Hippocampal formation (tissue), 2 donors: ENCODE measurements at places on chromosomes 11 and 22.

- no peak for DNase-seq
These were observed 17.5 kb downstream of the PDGFD start for GRCh38 chr11:104146421-104146820.

GRCh38 chr22:46293577-46294260, 3.0 kb upstream of the GTSE1 start:
- DNase-seq = peak; percentile 22

DNA sequence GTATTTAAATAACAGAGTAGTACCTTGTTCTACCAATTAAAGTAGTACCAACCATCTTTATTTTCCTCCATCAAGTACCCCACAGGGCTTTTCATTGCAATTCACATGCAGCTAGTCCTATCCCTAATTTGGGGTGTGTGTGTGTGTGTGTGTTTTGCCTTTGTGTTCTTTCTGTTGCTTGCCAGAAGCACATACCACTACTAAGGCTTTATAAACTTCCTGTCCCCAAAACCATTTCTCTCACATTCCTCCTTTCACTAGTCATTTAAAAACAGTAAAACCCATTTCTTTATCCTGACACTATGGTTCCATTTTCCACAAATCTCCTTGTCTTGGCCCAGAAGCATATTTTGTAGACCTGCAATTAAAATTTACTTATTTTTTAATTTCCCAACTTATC, 54.6 kb downstream of the SLC36A4 start:
- no peak for DNase-seq

- DNase-seq = peak; percentile 14
These were observed 27.6 kb downstream of the ART5 start for GRCh38 chr11:3613998-3614741.

GRCh38 chr11:111098091-111098490, 147.4 kb upstream of the POU2AF2 start:
- DNase-seq = no peak

DNA sequence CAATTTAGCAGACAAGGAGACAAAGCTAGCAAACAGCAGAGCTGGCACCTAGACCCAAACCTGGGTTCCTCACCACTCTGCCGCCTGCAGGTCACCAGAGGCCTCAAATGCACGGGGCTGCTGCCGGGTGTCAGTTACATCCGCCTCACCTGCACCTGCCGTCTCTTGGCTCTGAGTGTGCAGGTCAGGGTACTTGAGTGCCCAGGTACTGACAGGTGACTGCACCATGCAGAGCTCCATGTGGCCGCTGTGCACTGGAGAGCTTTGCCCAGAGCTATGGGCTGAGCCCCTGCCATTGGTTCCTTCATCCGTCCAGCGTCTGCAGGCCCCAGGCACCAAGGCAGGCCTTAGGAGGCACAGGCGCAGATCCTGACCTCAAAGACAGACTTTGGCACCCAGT, 35.0 kb downstream of the PDGFB start:
- DNase-seq = no peak

DNA sequence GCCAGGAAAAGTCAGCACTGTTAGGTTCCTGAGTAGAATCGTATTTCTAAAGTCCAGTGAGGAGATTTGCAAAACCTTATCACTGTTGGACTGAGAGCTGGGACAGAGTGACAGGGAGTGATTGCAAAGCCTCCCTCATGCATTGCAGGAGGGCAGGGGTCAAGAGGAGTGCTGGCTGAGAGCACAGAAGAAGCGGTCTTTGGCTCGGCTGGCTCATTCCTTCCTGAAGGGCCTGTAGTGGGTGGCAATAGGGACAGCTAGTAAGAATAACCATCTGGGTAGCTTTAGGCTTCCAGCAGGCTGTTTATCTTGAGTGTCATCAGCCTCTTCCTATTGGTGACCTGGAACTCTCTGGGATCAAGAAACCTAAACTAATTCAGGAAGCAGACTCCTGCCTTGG, 53.4 kb downstream of the CD44 start:
- DNase-seq = no peak

DNA sequence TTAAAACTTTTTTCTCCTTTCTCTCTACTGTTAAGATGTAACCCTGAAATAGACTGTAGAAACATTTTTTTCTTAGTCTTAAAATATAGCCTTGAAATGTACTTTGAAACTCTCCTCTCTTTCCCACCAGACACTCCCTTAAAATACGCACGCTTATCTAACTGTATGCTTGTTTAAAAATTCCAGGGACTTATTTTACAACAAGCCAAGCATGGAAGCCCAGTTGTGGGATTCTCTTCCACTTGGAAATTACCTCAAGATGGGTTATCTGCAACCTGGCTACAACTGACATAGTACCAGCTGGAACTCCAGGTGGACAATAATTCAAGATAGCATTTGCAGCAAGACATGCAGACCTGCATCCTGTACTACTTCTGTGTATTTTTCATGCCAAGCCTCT, 12.1 kb upstream of the CHORDC1 start:
- DNase-seq = no peak

GRCh38 chr11:96664110-96664509, 274.3 kb downstream of the JRKL start:
- no peak for DNase-seq

DNA sequence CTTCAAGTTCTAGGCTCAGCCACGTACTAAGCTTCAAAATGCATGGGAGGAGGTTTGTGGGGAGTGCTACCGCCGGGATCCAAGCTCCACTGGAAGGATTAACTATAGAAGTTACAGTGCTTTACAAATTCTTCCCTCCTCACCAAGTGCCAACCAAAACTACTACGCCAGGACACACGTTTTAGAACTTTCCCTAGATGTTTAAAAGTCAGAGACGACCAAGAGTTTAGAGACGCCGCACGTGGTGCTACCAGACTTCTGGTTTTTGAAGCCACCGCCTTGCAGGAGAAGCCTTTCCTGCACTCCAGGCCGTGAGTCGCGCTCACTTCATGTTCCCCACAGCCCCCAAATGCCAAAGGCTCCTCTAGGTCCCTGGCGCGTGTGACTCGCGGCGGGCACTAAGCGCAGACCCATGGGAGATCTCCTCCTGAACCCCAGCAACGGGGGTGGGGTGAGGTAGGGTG, 734 bp downstream of the SNU13 start:
- DNase-seq = no peak
